ENCODE measurements at places on chromosomes 16 and 17.
A peak's percentile ranks its signal among the peaks of the same experiment; 100 is the strongest.

DNA sequence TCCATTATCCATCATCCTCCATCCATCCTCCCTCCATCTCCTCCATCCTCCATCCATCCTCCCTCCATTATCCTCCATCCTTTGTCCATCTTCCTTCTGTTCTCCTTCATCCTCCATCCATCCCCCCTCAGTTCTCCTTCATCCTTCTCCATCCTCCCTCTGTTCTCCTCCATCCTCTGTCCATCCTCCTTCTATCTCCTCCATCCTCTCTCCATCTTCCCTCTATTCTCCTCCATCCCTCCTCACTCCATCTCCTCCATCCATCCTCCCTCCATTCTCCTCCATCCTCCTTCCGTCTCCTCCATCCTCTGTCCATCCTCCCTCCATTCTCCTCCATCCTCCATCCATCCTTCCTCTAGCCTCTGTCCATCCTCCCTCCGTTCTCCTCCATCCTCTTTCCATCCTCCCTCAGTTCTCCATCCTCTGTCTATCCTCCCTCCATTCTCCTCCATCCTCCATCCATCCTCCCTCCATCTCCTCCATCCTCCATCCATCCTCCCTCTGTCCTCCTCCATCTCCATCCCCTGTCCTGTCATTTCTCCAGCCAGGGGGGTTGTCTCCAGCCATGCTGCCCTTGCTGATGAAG is 143.7 kb downstream of the SDK2 start:
- no peak for DNase-seq

DNA sequence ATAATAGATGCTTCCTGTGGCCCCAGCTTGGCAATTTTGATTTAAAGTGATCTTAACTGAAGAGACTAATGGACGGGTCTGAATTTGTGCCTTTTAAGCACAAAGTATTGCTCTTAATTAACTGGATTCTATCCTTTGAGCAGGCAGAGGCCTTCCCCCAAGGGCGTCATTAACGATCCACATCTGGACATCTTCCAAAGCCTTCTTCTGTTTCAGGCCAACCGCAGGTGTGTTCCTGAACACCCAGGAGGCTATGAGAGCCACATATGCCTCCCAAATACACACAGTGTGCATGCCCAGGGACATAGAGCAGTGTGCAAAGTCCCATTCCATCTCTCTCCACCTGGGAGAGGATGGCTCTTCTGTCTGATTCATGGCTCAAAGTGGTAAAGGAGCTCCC is 42.3 kb downstream of the MAPT start:
- no peak for DNase-seq

DNA sequence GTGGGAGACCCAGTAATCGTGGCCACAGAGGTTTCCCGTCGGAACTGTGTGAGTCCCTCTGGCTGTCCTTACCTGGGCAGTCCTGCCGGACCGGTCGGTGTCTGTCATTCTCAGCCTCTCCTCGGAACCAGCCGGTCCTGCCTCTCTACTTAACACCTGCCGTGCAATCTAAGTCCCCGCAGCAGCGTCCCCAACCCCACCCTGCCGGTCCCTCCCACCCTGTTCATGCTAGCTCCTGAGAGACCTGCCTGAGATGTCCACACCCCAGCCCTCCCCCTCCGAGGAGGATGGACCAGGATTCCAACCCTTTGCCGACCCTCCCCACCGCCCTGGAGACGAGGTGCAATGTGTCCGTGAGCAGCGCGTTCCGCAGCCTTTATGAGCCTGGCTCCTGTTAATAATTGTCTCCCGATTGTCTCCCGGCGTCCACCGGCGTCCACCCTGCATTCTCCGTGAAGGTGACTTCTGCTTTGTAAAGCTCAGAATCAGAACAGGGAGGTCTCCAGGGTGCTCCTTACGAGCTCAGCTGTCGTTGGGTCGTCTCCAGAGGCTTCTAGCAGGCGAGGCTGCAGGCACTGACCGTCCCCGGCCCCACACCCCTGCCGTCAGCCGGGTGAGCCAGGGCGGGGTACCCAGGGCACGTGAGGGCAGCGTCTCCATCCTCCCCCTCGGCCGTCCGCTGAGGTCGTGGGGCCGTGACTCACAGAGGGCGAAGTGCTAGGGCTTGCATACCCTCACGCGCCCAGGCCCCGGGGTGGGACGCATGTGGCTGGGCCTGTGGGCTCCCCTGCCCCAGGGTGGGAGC is 10.1 kb downstream of the METRNL start:
- no peak for DNase-seq

- DNase-seq, result no peak
These were observed 182.2 kb upstream of the CPHXL start for GRCh38 chr16:75908331-75909117.

DNA sequence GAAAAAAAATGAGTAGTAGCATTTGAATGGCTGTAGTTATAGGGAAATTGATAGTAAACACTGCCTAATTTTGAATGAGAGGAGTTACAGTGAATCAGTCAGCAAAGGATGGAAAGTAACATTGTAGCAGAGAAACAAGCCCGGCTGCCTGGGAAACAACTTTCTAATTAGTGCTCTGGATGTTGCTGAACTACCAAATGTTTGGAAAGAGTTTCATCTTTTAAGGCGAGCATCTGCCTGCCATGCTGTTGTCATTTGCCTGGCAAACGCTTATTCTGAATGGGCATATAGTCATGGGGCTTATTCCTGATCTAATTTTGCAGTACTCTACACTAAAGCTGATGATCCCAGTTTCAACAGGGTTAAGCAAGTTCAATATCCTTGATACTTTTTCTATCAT is 138.6 kb downstream of the CDH11 start:
- DNase-seq, result no peak

- no peak for DNase-seq
These were observed 571.6 kb downstream of the HS3ST4 start for GRCh38 chr16:26263406-26263805.

- DNase-seq, result no peak
These were observed 28.4 kb downstream of the CDH13 start for GRCh38 chr16:82655072-82655714.

DNA sequence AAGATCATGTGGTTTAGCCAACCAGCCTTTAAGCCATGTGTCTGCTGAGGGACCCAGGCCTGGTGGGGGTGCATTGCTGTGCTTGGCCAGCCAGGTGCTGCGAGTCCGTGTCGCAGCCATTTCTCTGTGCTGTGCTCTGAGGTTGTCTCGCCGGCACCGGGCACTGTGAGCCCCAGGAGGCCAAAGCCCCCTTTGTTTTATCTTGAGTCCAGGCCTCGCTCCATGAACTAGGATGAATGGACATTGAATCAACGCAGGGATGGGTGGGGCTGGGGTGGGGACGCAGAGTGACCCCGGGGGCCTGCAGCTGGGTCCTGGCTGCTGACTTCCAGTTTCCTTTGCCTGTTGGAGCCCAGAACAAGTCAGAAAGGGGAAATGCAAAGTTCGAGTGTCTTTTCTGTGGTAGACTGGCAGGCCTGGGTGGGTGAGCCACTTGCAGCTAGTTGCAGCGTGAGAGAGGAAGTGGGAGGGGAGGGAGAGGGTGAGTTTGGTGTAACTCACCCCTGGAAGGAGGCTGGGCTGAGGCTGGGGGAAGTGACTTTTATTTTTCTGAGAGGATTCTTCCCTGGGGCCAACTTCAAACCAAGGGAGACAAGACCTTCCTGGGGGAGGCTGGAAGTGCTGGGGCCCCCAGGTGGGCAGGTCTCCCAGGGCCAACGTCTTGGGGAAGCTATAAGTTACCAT is 324.7 kb downstream of the SEC14L1 start:
- no peak for DNase-seq

GRCh38 chr17:43371227-43371821 is 27.5 kb upstream of the ARL4D start:
- DNase-seq, result no peak

DNA sequence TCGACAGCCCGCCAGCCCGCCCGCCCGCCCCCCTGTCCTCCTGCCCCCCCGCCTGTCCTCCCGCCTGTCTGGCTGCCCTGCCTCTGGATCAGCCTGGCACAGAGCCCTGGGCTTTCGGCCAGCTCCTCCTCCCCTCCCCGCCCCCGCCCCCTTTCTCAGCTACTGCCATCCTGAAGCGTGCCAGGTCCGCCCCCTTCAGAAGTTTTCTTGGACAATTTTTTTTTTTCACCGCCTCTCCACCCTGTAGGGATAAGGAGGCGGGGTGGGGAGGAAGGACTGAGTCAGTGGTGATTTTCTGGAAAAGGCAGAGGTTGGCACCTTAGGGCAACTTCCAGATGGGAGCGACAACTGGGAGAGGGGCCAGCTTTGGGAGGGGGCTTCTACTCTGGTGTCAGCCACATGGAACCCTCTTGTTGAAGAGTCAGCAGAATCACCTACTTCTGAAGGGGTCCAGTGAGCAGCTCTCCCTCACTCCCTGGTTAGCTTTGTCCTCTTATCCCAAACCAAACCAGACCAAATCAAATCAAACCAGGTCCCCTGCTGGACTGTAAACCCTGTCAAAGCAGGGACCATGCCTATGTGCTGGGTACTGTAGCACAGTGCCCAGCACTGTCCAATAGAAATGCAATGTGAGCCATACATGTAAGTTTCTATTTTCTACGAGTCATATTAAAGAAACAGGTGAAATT is 19.7 kb downstream of the IGF2BP1 start:
- DNase-seq, result peak; percentile 54

GRCh38 chr17:61996916-61997605 is 68.0 kb downstream of the MED13 start:
- no peak for DNase-seq

DNA sequence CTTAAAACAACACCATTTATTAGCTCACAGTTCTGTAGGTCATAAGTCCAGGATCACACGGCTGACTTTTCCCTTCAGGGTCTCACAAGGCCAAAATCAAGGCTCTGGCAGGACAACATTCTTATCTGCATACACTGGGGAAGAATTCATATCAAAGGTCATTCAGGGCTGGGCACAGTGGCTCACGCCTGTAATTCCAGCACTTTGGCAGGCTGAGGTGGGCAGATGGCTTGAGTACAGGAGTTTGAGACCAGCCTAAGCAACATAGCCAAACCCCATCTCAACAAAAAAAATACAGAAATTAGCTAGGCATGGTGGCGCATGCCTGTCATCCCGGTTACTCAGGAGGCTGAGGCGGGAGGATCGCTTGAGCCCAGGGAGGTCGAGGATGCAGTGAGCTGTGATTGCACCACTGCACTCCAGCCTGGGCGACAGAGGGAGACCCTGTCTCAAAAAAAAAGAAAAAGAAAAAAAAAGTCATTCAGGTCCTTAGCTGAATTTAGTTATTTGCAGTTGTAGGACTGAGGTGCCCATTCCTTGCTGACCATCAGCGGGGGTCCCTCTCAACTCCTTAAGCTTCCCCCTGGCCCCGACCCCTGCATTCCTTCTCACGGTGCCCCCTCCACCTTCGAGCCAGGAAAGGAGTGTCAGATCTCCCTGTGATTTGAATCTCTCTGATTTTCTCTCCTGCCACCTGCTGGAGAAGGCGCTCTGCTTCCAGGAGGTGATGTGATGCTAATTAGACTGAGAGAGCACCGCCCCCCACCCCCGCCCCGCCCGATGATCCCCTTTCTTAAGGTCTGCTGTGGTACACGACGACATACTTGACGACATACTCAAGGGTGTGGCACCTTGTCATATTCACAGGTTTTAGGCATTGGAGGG is 91.8 kb upstream of the CLEC18A start:
- no peak for DNase-seq

DNA sequence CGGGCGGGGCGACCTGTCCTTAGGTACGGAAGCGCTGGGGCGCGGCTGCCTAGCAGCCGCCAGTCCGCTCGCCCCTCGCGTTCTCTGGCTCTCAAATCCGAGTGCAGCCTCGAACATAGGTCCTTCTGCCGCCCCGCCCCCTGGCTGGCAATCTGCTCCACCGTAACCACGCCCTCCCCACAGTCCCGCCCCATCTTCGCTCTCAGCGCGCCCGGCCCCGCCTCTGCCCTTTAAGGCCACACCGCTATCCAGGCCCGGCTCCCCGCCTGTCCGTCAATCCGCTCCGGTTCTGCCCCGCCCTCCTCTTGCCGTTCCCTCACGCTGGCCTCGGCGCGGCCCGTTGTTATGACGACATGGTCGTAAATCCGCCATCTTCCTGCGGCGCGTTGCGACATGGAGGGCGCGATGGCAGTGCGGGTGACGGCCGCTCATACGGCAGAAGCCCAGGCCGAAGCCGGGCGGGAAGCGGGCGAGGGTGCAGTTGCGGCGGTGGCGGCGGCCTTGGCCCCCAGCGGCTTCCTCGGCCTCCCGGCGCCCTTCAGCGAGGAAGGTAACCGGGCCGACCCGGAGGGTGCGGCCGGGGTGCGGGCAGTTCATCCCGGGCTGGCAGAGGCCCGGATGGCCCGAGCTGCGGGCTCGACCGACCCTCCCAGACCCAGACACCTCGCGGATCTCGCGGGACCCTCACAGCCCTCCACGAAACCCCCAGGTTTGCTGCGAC is at the start of gene E4F1:
TSS of gene E4F1 (plus strand) at position 371 of the 721 bp plus-strand sequence. CDS start at position 394, 23 bp downstream.
- peak; percentile 98 for DNase-seq
